Midbrain (tissue), 1 donor: ENCODE measurements at places on chromosomes 1 and 21.
A peak's percentile ranks its signal among the peaks of the same experiment; 100 is the strongest.

DNA sequence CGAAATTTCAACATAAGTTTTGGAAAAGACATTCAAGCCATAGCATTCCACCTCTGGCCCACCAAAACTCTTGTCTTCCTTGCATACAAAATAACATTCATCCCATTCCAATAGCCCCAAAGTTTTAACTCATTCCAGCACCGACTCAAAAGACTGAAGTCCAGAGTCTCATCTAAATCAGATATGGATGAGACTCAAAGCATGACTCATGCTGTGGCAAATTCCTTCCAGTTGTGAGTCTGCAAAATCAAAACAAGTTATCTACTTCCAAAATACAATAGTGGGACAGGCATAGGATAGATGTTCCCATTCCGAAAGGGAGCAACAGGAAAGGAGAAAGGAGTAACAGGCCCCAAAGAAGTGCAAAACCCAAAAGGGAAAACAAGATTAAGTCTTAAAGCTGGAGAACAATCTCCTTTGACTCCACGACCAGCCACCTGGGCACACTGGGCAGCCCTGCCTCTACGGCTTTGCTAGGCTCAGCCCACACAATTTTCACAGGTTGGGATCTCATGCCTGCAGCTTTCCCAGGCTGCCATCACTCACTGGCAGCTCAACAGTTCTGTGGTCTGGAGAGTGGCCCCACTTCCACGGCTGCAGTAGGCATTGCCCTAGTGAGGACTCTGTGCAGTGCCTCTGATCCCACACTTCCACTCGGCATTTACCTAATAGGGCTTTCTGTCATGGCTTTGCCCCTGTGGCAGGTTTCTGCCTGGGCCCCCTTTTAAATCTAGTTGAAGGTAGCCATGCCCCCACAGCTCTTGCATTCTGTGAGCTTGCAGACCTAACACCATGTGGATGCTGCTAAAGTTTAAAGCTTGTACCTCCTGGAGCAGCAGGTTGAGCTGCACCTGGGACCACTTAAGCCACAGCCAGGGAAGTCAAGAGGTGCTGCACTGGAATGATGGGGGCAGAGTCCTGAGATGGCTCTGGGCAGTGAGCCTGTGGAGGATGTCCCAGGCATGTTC is 51.0 kb downstream of the RUNX3 start:
- DNase-seq: no peak

DNA sequence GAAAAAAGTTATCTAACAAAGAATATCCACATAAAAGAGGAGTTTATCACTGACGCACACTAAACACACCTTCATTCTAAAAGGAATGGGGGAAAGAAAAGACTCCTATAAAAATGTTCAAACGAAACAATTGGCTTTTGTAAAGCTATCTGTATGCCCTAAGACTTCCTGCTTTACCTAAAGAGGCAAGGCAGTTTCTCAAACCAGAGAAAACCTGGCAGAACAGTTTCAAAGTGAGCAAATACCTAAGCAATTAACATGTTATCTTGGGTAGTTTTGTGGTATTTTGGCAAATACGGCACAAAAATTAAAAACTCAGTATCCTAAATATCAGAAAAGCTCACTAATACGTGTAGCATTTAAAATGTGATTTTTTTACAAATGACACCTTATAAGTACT is 1.9 kb downstream of the PUM1 start:
- DNase-seq: no peak

GRCh38 chr1:112673592-112674439 is 643 bp upstream of the MOV10 start:
- DNase-seq: peak; percentile 53

GRCh38 chr1:62599044-62599443 is 1.7 kb downstream of the ANGPTL3 start:
- no peak for DNase-seq

DNA sequence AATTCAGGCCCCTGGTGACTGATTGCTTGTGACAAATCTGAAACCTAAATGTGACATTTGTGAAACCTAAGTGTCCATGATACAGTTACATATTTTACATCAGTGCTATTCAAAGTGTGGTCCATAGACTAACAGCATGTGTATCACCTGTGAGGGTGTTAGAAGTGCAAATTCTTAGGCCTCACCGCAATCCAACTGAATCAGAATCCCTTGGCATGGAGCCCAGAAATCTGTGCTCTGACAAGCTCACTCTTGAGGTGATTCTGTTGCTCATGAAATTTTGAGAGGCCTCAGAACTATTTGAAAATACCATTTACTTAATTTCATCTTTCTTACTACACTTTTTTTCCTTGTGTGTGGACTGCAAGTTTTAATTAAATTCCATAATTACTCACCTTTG is 587.9 kb downstream of the ADGRL2 start:
- no peak for DNase-seq

GRCh38 chr1:176880955-176881595 is 283.4 kb downstream of the ASTN1 start:
- peak; percentile 73 for DNase-seq

DNA sequence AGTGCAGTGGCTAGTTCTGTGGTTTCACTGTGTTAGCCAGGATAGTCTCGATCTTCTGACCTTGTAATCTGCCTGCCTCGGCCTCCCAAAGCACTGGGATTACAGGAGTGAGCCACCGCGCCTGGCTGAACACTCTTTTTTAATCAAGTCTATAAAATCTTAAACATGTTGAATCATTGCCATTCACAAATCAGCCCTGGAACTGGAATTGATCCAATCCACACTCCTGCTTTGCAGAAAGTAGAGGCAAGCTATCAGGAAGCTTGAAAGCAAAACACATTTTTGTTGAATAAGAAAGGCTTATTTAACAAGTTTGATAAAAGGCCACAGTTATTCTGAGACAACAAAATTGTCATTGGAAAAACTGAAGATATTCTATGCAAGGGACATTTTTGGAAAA is 18.3 kb upstream of the EFHD2 start:
- no peak for DNase-seq

DNA sequence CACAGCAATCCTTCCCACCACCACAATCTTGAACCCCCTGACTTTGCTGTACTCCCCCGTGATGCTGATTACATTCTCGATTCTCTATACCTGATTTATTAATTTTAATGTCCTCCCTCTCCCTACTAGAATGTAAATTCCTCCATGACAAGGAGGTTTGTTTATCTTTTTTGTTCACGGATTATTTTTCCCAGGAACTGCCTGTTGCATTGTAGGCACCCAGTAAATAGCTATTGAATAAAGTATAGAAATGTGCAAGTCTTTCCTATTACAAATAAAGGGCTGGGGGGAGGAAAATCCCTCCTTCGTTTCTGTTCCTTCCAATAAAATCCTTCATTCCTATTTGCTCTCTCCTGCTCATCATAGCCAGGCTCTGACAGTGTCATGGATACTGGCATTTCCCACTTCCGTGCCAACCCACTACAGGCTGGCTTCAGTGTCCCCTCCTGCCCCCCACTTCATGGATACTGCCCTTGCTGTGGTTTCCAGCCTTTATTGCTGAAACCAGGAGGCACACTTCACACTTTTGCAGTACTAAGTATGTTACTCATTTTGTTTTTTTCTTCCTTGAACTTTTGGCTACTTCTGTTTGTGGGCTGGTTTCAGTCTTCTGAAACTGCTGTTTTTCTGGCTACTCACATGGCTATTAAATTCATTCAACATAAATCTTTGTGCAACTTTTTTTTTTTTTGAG is 7.5 kb downstream of the KIF1B start:
- no peak for DNase-seq

DNA sequence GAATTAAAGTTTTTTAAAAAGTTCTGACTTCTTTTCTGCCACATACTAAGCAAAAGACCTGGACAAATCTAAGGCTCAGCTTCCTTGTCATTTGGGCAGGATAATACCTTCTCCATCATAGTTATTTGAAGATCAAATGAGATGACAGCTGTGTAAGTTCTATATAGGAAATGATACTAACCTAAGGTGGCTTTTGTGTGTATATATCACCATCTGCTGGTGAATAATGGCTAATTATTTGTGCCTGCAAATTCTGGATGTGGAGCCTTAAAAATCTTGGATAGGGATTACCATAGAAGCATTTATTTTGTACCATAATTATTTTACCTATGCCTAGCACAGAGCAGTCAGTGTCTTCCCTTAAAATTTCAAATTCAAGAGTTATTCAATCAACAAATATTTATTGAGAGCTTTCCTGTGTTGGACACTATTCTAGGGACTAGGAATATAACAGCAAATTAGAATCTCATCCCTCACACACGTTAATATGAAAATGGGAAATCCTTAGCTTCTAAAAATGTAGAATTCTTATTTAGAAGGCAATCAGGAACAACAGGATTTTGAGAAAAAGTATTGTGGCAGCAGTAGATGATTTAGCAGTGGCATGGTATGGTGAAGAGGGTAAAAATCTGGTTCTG is 89.8 kb downstream of the TMEM200B start:
- DNase-seq: peak; percentile 68

- no peak for DNase-seq
These were observed 77.9 kb downstream of the TGFBR3 start for GRCh38 chr1:91807921-91808620.

GRCh38 chr1:36511804-36512798 is 29.4 kb upstream of the CSF3R start:
- no peak for DNase-seq

DNA sequence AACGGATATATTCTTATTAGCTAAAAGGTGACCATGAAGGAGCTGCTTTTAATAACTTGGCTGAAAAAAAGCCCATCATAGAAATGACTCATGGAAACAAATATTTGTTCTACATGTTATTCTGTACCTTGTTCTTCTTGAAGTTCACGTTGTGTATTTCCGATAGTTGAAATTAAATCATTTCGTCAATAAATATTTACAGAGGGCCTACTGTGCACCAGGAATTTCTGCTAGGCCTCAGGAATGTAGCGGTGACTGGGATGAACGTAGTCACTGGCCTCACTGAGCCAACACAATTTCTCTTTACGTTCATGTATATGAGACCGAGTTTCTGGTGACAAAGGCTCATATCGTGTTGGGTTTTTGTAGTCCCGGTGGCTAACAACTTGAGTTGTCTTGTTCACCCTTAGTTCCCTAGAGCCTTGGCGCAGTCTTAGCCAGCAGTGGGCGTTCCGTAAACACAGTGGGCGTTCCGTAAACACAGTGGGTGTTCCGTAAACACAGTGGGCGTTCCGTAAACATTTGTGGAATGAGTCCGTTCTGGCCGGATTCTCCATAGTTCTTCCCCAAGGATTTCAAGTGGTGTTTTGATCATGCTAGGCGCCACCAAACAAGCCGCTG is 53.2 kb upstream of the VAMP3 start:
- no peak for DNase-seq

DNA sequence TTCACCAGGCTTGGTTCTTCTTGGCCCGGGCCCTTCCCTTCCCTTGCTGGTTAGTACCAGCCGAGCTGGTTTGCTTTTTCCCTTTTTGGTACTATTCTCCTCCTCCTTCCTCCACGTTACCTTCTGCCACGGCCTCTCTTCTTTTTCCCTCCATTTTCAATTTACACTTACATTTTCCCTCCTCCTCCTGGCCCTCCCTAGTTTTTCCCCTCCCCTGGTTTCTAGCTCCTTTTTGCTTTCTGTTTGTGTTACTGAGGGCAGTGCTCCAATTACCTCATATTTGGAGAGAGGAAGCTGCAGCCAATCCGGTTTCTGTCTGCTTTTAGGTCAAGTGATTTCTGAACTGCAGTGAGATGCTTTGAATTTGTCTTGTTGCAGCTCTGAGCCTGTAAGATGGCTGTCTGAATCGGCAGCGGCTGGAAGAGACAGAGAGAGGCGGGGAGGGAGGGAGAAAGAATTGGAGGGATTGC is 63.7 kb downstream of the MACF1 start:
- DNase-seq: peak; percentile 77

- DNase-seq: no peak
These were observed 36.1 kb upstream of the IL20 start for GRCh38 chr1:206829282-206829681.

GRCh38 chr1:68049941-68050878 is at the start of gene DIRAS3:
TSS of gene DIRAS3 (minus strand) at chr1:68050627. CDS start at chr1:68047297, 3,330 bp downstream.
- DNase-seq: no peak

GRCh38 chr1:19472174-19472573 is 13.2 kb downstream of the CAPZB start:
- no peak for DNase-seq

DNA sequence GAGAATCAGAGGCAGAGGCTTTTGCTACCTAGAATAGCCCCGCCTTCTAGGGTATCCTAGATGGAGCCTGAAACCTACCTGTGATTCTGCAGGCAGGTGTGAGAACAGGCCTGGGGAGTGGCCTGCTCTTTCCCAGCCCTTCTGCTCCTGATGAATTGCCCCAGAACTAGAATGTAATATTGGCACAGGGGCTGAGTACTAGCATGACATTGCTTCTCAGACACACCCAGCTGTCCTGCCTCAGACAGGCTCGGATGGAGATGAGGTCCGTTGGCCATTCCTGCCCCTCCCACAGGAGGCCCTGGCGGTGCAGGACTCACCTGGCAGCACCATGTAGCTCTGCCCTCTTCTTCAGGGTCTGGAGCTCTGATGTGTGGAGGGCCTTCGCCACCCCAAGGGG is 237.6 kb downstream of the GRIK3 start:
- no peak for DNase-seq

DNA sequence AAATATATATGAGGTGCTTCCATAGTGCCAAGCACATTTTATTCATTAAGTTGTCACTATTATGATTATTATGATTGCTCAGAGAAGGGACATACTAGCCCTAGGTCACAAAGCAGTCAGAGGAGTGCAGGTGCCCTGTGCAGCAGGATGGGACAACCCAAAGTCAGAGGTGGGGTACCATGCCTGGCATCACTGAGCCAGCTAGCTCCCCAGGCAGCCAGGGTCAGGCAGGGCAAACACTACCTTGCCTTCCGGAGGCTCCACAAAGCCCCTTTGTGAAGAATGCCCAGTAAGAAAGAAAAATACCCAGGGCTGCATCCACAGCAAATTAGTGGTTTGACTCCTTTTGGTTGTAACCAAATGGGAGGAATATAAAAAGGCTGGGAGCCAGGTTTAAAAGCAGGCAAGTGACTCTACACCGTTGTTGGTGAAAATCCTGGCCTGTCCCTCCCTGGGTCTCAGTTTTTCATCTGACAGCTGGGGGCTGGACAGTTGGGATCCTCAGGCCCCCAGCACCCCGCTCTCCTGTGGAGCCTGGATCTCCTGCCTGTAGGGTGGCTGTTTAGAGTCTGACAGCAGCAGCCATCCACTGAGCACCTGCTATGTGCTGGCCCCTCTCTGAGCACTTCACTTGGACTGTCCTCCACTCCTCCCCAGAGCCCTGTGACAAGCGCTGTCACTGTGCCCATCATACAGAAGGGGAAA is 98.8 kb downstream of the GLIS1 start:
- no peak for DNase-seq

GRCh38 chr1:221290669-221291068 is 411.4 kb downstream of the HLX start:
- DNase-seq: no peak

GRCh38 chr1:25096307-25097150 is 135.8 kb downstream of the SYF2 start:
- no peak for DNase-seq

DNA sequence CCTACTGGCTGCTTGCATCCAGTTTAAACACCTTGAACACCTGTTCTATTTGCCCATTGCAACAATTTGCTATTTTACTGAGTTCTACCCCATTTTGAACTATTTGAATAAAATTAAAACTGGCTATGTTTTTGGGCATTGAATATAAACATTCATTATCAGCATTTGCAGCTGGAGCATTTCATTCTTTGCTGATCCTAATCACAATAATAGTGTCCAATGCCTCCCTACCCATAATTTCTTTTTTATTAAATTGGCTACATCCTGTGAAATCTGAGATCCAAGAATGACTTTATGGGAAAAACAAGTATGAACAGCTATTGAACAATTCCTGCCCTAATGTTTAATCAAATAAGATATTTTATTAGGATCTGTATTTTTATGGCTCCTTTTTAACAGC is 447.9 kb downstream of the PLA2G4A start:
- DNase-seq: no peak
